Activated T-helper 2 cell treated with anti-CD3 and anti-CD28 coated beads, Interferon-gamma antibody, Interleukin-2, Interleukin-4, amounts not matched to agents 10 μg/mL and 5 μg/mL and 100 μg/mL, durations not matched to agents 14 hours and 24 hours and 36 hours (primary cell): ENCODE measurements at places on chromosomes 13 and 19. TPM values are rescaled to one million over a fixed set of nuclear protein-coding genes. Genes with fewer than 3 reads are reported as not detected.

GRCh38 chr13:29948244-29948643 lies 97.8 kb upstream of the UBL3 start:
- DNase-seq: no peak

CEACAM1 gene
- total RNA-seq: 7.1 and 8.5 TPM in 2 replicates

KCNJ14 gene
- 2.0 and 2.1 TPM in 2 replicates for total RNA-seq

- DNase-seq: no peak
These were observed 26.1 kb upstream of the NDUFS7 start for GRCh38 chr19:1357531-1358109.

GRCh38 chr19:46111376-46111775 lies 13.1 kb downstream of the IGFL3 start:
- DNase-seq: no peak

GRCh38 chr13:39910041-39910440 lies 254.6 kb downstream of the COG6 start:
- no peak for DNase-seq

SMIM44 gene
- not detected in 2 replicates for total RNA-seq

GRCh38 chr13:96816261-96816660 lies 178.0 kb downstream of the OXGR1 start:
- DNase-seq: no peak

DNA sequence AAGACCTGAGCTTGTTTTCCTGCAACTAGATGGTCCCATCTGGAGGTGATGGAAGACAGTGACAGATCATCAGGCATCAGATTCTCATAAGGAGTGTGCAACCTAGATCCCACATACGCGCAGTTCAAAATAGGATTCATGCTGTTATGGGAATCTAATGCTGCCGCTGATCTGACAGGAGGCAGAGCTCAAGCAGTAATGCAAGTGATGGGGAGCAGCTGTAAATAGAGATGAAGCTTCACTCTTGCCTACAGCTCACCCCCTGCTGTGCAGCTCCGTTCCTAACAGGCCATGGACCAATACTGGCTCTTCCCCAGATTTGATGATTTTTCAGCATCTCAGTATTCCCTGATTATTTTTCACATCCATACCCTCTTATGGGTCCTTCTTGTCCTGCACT lies 208.4 kb upstream of the RXFP2 start:
- DNase-seq: no peak

- DNase-seq: no peak
These were observed 149.0 kb downstream of the HS6ST3 start for GRCh38 chr13:96238861-96239260.

DNA sequence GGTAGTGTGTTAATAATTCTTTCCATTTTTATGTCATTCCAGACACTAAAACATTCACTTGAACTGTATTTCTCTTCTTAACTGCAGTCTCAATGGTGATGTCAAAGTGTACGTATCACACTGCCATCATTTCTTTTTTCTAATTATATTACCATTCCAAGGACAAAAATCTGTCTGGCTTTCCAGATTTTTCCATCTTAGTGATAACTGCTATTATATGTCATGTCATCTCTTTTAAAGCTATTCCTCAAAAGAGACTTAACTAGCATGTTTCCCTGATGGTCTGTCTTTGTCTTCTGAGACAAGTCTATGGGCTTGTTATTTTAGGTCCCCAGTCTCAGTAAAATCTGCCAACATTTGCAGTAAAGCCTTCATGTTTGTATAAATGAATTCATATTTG lies 1207.1 kb downstream of the PCDH17 start:
- no peak for DNase-seq

CEACAM8 gene
- total RNA-seq: not detected in 2 replicates

DNA sequence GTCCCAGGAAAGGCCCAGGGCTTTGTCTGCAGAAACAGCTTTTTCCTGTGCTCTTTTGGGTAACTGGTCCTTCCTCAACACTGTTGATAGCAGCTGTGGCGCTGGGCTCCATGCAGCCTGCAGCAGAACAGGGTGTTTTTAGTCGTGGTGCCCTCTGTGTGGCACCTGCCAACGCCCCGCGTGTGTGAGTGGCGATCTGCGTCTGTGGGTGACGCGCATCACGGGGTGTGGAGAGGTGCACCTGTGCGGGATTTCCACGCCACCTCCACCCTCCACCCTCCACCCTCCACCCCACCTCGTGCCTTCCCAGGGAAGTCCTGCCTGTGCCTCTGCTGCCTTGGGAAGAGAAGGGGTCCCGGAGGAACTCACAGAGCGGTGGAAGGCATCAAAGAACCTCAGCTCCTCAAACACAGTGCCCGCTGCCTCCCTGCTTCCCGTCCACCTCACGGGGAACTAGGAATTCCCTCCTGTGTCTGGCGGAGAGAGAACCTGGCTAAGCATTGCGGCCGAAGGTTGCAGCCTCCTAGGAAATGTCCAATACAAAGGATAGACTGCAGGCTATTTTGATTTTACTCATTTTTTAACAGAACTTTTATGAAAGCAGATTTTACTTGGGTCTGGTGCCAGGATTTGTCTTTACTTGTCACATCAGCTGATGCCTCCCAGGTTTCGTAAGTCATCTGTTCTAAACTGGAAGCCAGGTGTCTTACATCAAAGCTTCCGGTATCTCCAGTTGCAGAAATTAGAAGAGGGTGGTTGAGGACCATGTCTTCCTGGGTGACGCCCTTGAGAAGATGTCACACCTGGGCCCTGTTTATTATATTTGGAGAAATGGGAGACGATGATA lies 84.0 kb downstream of the ATP11A start:
- DNase-seq: no peak

GRCh38 chr19:57096685-57097361 lies 23.0 kb upstream of the USP29 start:
- no peak for DNase-seq

- no peak for DNase-seq
These were observed 36.5 kb downstream of the NFIC start for GRCh38 chr19:3402631-3403443.

CEACAM16 gene
- total RNA-seq: not detected in 2 replicates

CDX2 gene
- total RNA-seq: not detected in 2 replicates

DNA sequence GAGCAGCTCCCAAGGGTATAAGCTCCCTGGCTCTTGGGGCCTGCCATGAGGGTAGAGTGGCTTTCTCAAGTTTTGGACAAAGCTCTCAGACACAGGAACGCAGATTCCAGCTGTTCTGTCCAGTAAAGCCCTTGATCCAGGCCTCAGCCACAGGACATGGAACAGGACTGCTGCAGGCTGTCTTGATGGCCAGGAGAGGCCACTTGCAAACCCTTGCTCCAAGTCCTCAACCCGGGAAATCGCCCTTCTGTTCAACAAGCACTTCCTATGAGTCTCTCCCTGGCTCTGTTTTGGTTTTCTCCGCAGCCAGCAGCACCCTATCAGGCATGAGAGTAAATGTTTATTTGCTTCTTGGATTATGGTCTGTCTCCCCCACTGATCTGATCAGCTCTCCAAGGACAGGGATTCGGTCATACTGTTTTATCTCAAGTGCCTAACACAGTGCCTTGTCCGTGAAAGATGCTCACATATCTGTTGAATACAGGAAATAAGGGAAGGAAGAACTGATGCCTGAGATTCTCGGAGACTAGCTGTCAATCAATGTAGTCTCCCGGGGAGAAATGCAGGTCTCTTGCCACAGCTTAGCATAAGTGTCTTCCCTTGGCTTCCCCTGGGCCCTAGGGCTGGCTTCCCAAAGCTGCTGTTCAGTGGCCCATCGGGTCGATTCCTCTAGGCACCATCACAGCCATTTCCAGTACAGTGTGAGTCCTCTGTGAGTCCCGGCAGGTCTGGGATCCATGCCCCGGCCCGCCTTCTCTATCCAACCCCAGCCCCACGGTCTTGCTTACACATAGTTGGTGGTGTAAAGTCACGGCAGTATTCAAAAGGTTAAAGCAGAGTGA lies 90.8 kb downstream of the TSHZ3 start:
- DNase-seq: no peak

SIGLEC11 gene
- not detected in 2 replicates for total RNA-seq

NXNL1 gene
- total RNA-seq: not detected in 2 replicates
